ENCODE measurements at places on chromosomes 1 and 21.

DNA sequence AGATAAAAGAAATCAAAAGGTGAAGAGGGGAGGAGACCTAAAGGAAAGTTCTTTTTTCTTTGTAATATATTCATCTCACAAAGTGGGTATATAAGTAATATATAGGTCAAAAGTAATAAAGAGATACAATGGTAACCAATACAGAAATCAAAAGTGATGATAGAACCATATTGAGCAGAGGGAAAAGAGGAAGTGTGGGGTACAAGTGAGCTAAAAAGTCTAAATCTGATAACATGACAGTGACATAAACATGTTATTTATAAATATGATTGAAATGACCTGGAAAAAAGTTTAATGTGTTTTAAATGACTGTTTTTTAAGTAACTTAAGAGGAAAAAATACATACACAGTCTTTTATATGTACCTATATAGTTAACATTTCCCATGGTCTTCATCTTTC lies 70.5 kb downstream of the MRPL39 start:
- no peak for DNase-seq

DNA sequence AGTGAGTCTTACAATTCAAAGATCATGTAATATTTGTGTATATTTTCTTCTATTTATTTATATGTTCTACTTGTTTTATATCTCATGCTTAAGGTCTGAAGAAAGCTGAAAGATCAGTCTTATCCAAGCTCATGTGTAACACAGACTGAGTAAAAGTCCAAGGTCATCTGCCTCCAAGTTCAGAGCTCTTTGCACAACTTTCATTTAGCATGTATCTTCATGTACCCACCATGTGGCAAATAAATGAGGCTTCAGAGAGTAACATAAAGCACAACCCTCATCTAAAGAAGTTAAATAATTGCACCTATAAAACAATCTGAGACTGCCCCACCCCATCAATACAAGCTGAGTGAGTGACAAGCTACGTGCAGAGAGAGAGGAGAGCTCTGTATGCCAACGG lies 38.5 kb upstream of the PRDX6 start:
- no peak for DNase-seq

GRCh38 chr1:163069655-163070277 lies 605 bp downstream of the RGS4 start:
- DNase-seq: no peak

DNA sequence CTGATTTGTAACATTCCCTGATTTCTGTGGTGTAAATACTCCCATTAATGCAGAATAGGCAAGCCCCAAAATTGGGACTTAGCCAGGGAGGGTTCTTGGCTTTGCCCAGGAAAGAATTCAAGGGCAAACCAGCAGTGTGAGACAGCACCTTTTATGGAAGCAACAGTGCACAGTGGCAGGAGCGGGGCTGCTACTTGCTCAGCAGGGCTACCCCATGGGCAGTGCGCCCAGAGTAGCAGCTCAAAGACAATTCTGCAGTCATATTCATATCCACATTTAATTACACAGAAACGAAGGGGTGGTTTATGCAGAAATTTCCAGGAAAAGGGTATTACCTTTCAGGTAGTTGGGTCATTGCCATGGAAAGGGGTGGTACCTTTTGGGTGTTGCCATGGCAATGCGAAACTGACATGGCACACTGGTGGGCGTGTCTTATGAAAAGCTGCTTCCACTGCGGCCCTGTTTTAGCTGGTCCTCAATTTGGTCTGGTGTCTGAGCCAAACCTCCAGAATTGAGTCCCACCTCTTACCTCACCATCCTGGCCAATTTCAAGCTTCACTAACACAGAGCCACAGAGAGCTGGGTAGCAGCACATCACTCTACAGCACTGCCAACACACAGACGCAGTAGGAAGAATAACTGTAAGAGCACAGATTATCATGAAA lies 35.9 kb downstream of the FHAD1 start:
- DNase-seq: no peak

DNA sequence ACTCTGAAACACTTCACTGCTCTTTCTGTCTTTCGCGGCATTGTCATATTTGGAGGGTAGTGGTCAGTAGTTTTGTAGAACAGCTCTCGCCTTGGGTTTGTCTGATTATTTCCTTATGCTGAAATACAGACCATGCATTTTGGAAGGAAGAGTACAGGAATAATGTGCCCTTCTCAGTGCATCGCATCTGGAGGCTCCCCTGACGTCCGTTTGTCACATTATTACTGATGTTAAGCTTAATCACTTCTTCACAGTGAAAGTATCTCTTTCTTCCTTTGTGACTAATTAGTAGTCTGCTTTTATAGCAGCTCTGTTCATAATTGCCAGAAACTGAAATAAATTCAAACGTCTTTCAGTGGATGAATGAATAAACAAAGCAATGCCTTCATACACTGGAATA lies 85.7 kb upstream of the CXADR start:
- no peak for DNase-seq

- no peak for DNase-seq
Measured at GRCh38 chr1:164704954-164705353, 146.0 kb downstream of the PBX1 start.

DNA sequence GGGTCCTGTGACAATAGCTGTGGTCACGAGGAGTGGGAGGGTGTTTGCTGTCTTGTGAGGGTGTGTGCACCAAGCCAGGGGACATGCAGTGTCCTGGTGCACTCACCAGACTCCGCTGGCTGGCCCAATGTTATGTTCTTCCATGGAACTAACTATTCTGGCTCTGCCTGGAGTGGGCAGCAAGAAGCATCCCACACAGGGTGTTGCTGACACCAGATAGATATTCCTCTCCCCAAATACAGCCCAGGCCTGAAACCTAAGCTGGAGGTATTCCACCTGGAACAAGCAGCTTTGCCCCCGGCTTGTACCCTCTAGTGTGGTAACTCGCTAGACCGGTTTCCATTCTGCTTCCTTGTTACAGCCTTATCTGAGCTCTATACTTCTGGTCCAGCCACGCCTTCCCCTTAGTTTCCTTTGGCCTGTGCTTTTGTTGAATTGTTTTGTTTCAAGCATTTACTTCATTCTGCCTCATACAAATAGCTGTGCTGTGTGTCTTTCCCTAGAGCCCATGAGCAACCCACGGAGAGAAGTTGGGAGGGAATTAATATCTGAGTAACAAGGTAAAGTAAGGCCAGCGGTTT lies 14.7 kb upstream of the LY9 start:
- DNase-seq: no peak

DNA sequence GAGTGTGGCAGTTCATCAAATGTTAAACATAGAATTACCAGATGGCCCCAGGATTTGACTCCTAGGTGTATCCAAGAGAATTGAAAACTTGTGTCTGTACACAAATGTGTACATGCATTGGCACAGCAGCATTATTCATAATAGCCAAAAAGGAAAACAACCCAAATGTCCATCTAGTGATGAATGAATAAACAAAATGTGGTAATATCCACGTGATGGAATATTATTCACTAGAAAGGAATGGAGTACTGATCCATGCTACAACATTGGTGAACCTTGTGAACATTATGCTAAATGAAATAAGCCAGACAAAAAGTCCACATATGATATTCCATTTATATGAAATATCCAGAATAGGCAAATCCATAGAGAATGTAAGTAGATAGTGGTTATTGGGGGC lies 77.7 kb downstream of the RAVER2 start:
- no peak for DNase-seq

DNA sequence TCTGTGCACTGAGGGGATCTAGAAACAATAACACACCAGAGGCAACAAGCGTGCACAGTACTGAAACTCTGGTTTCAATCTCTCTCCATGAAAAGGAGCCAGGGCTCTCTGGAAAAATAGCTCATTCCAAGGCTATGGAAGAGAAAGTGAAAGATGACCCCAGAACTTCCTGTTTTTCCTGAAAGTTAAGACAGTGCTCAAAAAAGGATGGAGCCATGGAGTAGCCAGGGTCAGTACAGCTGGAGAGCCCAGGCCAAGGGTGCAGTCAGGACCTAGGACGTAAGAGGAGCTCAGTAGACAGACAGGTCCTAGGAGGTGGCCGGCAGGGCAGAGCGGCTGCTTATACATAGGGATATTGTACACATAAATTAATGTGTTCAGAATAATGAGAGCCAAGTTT lies 19.1 kb downstream of the NOL9 start:
- DNase-seq: no peak

DNA sequence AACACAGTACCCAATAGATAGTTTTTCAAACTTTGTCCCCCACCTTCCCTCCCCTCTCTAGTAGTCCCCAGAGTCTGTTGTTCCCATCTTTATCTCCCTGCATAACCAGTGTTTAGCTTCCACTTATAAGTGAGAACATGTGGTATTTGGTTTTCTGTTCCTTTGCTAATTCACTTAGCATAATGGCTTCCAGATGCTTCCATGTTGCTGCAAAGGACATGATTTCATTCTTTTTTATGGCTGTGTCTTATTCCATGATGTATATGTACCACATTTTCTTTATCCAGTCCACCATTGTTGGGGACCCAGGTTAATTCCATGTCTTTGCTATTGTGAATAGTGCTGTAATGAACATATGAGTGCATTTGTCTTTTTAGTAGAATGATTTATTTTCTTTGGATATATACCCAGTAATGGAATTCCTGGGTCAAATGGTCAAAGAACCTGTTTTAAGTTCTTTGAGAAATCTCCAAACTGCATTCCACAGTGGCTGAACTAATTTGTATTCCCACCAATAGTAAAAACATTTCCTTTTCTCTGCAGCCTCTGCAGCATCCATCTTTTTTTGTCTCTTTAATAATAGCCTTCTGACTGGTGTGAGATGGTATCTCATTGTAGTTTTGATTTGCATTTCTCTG lies 126.0 kb downstream of the AK5 start:
- no peak for DNase-seq

DNA sequence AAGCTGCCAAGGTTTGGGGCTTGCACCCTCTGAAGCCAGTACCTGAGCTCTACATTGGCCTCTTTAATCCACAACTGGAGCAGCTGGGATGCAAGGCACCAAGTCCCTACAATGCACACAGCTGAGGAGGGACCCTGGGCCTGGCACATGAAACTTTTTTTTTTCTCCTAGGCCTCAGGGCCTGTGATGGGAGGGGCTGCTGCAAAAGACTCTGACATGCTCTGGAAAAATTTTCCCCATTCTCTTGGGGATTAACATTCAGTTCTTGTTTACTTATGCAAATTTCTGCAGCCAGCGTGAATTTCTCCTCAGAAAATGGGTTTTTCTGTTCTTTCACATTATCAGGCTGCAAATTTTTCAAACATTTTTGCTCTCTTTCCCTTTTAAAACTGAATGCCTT lies 1072.2 kb downstream of the BRINP3 start:
- DNase-seq: no peak

DNA sequence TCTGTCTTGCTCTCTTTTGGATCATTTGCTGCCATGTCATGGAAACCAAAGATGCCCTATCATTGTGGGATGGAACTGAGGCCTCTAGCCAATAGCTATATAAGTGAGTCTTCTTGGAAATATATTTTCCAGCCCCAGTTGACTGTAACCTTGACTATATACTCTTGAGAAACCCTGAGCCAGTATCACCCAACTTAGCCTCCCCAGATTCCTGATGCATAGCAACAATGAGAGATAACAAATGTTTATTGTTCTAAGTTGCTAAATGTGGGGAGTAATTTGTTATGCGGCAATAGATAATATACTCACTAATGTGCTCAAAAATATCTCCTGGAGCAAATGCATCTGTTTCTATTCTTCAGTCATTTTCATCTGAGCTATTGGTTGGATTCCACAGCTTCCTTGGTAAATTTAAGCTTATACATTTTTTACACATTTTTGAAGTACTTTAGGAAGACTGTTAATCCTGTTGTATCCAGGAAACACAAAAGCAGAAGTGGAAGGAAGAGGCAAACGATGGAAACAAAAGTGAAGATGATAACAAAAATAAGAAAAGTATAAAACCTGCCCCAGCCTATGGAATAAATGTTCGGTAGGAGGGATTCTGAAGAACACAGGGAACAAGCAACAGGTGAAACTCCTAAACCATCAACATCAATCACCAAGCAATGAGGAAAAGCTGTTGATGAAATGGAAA lies 6.3 kb upstream of the SRRM1 start:
- no peak for DNase-seq

DNA sequence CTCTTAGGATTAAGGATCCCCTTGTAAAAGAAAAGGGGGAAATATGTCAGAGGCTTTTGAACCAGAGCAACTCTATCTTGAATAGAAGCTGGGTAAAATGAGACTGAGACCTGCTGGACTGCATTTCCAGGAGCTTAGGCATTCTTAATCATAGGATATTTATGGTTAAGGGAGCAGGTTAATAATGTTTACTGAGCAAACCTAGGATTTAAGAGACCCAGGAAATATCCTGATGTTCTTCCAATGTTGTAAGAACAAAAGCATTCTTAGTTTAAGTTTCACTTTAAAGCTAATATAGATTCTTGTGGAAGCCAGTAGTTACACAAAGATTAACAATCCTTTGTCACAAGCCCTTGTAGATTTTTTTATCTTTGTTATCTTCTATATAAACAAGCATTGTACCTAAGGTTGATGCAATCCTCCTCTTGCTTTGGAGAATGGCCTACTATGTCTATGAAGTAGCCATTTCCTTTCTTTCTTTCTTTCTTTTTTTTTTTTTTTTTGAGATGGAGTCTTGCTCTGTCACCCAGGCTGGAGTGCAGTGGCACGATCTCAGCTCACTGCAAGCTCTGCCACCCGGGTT lies 570.2 kb upstream of the BEND5 start:
- DNase-seq: no peak

GRCh38 chr1:32701951-32702598 lies 495 bp downstream of the SYNC start:
- DNase-seq: no peak

DNA sequence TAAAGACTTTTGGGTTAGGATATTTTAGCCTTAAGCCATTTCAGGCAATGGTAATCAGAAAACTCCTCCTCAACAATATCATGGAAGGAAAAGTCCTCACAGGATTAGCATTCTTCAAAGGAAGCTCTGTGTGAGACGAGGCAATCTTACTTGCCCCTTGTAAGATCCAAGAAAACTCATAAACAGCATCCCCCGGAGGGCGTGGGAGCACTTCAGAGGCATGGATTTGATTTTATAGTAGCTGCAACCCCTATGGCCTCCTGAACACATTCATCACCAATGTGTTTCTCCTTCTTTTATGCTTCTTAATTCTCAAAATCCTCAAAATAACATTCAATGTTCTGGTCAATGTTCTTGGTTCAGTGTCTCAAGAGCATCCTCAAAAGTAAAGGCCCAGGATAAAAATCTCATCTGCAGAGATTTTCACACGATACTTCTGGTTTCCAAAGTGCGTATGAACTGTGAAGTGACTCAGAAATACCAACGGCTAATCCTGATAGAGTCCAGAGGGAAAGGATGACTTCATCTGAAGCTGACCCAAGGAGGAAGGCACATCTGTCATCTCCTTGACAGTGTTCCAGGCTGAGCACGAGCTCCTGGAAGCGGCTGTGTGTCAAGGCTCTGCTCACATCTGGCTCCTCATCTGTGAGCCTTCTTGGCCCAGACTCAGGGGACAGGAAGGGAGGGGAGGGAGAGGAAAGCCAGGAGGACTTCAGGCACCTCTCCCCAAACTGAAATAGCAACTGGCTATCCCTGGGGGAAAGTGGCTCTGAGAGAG lies 49.3 kb upstream of the PSEN2 start:
- DNase-seq: no peak

- DNase-seq: no peak
Measured at GRCh38 chr1:87358219-87358618, 29.5 kb downstream of the LMO4 start.

Measured in activated CD4-positive, alpha-beta T cell treated with anti-CD3 and anti-CD28 coated beads for 1 hour (primary cell).